Stimulated activated CD8-positive, alpha-beta memory T cell treated with anti-CD3 and anti-CD28 coated beads, Interleukin-2, amount 100 ng/mL, for 1 hour (primary cell): ENCODE measurements at places on chromosomes 2 and 18.

DNA sequence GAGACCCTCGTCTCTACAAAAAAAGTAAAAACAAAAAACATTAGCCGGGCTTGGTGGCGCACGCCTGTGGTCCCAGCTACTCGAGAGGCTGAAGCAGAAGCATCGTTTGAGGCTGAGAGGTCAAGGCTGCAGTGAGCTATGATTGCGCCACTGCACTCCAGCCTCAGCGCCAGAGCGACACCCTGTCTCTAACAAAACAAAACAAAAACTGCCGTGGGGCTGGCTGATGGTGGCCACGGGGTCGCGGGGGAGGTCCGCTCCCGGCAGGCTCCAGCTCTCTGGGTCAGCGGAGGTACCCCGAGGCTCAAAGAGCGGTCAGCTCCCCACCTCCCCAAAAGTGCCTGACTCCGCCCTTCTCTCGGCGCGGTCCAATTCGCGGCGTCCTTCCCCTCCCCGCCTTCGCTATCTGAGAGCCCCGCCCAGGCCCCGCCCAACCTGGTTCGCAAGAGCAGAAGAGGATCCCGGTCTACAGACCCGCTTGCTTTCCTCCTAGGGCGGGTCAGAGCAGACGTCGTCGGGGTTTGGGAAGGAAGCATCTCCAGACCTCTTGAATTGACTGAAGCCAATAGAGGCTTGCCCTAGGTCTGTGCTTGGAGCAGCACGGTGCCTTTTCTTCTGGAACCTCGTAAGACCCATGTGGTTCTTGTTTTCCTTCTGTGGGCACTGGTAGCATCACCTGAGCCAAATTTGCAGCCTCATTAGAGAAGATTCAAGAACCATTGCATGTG lies 7.8 kb downstream of the RAX start:
- DNase-seq = no peak

GRCh38 chr2:136238286-136239078 lies 120.5 kb upstream of the CXCR4 start:
- DNase-seq = no peak

- DNase-seq = no peak
Observed at GRCh38 chr2:195961873-195962272, 106.8 kb downstream of the DNAH7 start.

- DNase-seq = no peak
Observed at GRCh38 chr2:142724713-142725349, 152.6 kb upstream of the KYNU start.

- no peak for DNase-seq
Observed at GRCh38 chr2:157809212-157809611, 66.9 kb downstream of the ACVR1 start.

- no peak for DNase-seq
Observed at GRCh38 chr2:36277146-36277808, 78.3 kb upstream of the CRIM1 start.

- no peak for DNase-seq
Observed at GRCh38 chr2:10790228-10790973, 22.2 kb downstream of the PDIA6 start.

- DNase-seq = peak; percentile 35
Observed at GRCh38 chr2:170815746-170816503, 762 bp upstream of the GAD1 start.

- DNase-seq = no peak
Observed at GRCh38 chr2:191999101-191999841, 152.4 kb upstream of the CAVIN2 start.

DNA sequence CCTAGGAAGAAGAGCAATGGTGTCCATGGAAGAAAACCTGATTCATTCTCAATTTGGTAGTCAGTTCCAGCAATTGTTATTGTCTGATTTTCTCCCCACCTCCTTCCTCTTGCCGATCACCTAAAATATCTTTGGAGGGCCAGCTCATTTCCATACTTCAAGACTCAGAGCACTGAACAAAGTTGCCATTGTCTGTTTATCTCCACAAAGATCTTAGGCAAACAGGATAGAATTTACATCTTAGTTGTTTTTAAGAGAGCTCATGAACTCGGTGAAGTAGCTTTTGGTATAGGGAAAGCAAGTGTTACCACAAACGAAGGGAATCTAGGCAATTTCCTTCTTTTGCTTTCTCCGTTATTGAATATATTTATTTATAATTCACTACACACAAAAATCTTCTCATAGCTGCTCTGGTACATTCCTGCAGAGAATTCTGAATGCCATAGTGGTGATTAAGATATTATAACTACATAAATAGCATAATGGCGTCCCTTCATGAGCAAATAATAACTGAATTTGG lies 41.5 kb upstream of the CHST9 start:
- no peak for DNase-seq

- no peak for DNase-seq
Observed at GRCh38 chr18:41982942-41983660, 28.1 kb downstream of the PIK3C3 start.

GRCh38 chr2:122652670-122653069 lies 897.2 kb downstream of the TSN start:
- no peak for DNase-seq

DNA sequence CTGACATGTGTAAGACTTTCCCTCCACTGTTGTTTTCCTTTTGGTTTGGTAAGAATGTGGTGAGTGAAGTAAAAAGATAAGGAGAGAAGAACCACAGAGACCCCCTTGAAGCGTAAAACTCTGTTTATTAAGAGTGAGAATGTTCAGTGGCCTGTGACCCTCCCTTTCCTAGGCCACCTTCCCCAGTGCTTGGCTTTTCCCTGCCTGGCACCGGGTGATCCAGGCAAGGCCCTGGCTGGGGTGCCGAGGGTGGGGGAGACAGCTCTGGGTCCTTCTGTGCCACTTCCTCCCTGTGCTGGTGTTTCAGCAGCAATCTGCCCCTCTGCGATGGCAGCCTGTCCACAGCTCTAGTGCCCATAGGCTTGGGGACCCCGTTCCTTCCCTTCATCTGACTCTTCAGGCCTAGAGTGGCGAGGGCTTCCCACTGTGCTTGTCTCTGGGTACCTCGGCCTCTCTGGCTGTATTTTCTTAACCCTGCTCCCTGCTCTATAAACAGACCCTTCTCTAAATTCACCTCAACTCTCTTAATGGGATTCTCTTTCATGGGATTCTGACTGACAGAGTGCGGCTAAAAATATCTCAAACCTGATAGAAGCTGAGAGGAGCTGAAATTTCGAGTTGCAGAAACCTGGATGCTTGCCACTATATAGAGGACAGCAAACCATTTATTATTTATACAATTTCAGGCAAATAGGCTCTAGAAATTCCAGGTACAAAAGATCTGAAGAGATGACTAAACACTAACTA lies 461.0 kb downstream of the DLGAP1 start:
- no peak for DNase-seq

- no peak for DNase-seq
Observed at GRCh38 chr2:156511122-156511521, 74.9 kb downstream of the GPD2 start.

- DNase-seq = no peak
Observed at GRCh38 chr2:189285349-189285748, 105.8 kb upstream of the COL5A2 start.

- DNase-seq = no peak
Observed at GRCh38 chr2:38720613-38721241, 30.4 kb downstream of the SRSF7 start.

DNA sequence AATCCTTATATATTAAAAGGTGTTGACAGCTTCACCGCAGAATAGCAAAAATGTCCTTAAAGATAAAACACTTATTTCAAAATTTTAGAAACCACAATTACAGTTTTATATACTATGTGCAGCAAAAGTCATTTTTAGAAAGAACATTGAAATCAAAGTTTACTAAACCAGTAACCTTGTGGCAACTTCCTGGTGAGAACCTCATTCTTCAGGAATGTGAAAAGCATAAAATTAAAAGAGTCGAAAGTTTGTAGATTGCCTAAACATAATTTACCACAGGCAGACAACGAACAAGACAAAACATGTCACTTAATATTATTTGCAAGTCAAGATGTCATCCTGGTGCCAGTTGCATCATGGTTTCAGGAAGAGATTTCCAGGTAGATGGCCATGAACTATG lies 108.3 kb upstream of the NRP2 start:
- no peak for DNase-seq

- no peak for DNase-seq
Observed at GRCh38 chr18:32598144-32598543, 127.5 kb upstream of the GAREM1 start.

GRCh38 chr18:37953876-37954275 lies 388.3 kb upstream of the CELF4 start:
- no peak for DNase-seq

DNA sequence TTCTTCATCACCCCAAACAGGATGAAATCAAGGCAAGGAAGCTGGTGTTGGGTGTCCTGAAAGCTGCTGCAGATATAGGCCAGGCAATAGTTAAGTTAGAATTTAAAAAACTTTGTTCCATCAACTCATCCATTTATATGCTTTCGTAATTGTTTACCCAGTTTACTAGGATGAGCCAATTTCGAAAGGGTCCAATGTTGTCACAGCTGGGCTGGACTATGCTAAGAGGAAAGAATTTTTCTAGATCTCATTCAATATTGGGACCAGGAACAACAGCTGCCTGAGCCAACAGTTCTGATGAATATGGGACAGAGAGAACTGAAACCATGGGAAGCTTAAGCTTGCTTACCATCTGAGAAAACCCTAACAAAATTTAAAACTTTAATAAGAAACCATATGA lies 21.6 kb upstream of the SP3 start:
- DNase-seq = no peak

DNA sequence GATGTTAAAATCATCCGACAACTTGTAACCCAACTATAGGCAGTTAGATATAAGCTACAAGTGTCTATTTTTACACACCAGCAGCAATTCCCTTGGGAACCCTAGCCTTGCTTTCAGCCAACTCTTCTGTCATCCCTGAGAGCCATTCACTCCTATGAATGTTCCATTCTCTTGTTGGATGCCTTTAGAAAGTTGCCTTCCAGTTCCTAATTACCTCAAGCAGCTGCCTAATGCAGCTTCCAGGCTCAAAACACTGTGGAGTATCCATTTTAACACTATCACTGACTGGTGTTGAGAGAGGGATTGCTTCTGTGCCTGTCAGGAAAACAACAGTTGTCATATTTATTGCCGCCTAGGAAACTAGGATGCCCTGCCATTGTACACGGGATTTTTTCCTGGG lies 402.0 kb upstream of the ACVR2A start:
- DNase-seq = no peak

DNA sequence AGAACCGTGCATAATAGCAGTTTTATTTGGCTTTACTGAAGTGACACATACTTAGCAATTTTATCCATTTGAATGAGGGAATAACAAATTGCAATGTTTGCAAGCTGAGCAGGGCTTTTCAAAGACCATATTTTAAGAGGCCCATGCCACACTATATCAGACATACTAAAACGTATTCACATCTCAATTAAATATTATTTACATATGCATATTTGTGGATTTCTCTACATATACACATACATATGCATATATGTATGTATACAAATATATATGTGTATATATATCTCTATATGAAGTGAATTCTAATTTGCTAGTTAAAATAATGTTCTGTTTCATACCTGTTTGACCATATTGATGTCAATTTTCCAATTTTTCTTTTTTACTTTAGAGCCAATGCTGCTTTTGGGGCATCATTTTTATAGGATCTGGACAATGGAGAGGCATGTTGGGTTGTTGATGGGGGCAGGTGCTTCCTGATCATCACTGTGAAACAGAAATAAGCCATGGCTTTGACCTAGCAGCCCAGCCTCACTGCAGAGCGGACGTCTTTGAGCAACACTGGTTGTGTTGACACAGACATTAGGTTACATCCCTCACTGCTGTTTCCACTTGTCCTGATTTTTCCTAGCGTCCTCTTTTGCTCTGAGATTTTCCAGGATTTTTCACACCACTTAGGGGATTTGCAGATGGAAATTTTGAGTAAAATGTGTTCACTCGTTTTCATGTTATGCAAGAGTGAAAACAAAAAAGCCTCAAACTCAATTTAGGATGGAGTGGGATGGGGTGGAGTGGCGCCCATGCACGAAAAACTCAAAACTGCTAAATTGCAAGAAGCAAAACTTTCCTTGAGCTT lies 56.9 kb downstream of the RDH14 start:
- no peak for DNase-seq

- no peak for DNase-seq
Observed at GRCh38 chr18:56097621-56098020, 509.6 kb upstream of the TCF4 start.

DNA sequence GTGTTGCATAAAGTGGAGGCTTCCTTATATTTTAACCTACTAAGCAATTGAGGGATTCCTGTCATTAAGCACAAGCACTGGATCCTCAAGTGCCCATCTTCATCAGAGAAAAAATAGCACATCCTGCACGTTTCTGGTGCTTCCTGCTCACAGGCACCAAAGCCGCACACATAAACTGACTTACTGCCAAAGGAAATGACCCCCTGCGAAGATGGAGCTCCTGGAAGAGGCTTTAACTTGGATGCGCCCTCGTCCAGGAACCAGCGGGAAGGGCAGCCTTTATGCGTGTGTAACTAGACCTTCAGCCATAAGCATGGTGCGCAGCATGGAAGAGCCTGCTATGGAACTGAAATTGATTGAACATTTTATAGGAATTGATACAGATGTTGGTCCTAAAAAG lies 188.7 kb downstream of the FTCDNL1 start:
- DNase-seq = no peak

DNA sequence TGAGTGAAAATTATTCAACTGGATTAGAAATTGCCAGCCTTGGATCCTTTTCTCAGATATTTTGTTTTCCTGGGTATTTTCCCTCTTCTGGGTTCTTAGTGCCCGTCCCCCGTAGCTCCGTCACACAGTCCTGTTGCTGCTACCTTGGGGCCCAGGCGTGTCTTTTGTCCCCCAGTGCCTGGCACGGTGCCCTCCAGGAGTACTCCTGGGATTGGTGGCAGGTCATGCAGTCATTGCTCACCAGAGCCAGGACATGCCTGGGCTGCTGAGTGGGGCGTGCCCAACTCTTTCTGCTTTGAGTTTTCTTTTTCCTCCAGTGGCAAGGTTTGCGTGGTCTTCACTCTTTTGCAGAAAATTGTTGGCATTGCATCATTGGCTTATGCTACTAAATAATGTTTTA lies 275.2 kb downstream of the AGAP1 start:
- no peak for DNase-seq

DNA sequence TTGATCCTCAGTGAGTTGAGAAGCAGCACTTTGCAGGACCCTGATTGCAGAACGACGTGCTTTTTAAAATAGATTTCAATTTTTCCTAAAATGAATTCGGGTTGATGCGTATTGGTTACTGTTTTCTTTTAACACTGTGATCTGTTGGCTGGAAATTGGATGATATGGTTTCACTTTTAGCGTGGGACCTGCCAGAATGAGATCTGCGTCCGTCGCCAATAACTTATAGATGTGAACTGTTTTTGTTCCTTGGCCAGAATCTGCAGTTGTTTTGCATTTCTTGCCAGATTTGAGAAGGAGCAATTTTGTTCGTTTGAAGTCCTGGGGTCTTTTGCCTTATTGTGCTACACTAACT lies 703 bp downstream of the UGGT1 start:
- DNase-seq = no peak

DNA sequence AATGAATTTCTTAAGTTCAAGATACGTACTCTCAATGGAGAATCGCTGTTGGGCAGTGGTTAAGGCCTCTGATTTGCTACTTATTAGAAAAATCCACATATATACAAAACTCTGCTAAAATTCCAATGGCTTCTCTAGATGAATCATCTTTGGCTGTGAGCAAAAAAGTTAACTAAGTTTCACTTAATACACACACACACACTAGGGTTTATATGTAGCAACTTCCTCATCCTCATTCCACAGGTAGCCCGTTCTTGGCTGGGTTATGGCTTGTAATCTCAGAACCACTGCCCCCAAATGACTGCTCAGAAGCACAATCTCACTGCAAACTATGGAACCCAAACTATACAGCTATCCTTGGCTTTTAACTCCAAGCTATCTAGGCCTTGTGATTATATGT lies 99.7 kb downstream of the SMAD2 start:
- no peak for DNase-seq

- no peak for DNase-seq
Observed at GRCh38 chr2:226270285-226271058, 529.1 kb downstream of the IRS1 start.
